AG20443 (cell line): ENCODE measurements at places on chromosomes 6 and 20.

GRCh38 chr6:22476811-22477390 is 92.5 kb upstream of the HDGFL1 start:
- no peak for DNase-seq

- DNase-seq: no peak
These were observed 56.0 kb downstream of the SLC24A3 start for GRCh38 chr20:19268426-19268825.

DNA sequence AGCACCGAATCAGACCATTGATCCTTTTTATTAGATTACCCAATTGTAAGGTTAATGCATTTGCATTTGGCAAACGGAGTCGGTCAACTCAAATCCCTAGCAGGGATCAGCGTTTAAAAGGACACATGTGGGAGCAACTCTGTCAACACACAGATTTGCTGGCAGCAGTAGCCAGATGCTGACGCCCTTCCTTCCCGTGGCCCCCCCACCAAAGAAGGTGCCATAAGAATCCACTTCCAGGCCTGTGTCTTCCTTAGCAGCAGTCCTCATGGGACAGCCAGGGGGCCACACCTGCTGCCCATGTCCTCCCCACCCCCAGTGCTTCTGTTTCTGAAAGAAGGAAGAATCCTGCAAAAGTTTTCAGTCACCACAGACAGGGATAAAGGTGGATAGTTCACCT is 24.5 kb upstream of the MAFB start:
- no peak for DNase-seq

DNA sequence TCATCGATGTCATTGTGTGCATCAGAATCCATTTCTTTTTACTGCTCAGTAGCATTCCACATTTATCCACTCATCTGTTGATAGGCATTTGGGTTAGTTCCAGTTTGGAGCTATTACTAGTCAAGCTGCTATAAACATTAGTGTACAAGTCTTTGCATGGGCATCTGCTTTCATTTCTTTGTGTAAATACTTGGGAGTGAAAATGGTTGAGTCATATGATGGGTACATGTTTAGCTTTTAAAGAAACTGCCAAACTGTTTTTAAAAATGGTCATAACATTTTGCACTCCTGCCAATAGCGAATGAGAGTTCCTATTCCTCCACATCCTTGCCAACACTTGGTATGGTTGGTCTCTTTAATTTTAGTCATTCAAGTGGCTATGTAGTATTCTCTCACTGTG is 21.2 kb upstream of the SLC22A2 start:
- no peak for DNase-seq

DNA sequence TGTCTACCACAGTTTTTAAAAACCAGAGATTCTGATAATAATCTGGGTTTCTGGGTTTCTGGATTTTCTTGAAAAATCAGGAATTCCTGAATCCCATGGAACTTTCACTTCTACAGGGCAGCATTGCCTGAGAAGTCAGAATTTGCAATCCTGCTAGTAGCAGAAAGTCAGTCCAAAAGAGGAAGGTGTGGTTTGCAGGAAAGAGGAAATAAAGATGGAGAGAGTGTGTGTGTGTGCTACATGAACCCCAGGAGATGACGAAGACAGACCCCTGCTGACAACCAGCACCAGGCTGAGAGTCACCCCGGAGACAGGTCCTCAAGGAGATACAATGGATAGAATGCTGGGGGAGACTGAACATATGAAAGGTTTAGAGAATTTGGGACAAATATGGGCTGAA is 44.9 kb downstream of the PRND start:
- DNase-seq: no peak

GRCh38 chr20:38435555-38435939 is 419 bp upstream of the SNHG17 start:
- DNase-seq: peak; percentile 63

DNA sequence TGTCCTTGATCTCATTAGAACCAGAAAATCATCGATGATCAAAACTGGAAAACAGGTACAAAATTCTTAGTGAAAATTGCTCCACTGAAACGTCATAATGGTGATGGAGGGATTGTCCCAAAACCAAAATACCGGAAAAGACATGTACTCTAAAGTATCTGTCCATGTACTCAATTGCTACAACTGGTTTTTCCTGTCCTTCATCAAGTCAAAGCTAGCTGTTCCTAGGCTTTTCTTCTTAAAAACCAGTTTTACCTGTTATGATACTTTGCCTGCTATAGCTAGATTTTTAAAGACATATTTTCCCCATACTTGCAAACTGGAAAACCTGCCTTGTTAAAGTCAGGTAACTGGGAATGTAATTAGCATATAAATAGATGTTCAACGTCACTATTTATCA is 50.5 kb upstream of the LRRC1 start:
- DNase-seq: no peak
